EL (cell line): ENCODE measurements at places on chromosomes 2 and 18.
A peak's percentile ranks its signal among the peaks of the same experiment; 100 is the strongest.

DNA sequence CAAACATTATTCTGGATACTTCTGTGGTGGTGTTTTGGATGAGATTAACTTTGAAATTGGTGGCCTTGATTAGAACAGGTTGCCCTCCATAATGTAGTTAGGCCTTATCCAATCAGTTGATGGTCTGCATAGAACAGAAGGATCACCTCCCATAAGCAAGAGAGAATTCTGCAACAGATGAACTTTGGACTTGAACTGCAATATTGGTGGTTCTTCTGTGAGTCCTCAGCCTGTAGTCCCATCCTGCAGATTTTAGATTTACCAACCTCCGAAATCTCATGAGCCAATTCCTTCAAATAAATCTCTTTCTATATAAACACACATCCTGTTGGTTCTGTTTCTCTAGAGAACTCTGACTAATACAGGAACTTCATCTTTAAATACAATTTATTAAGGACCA lies 81.9 kb downstream of the IRS1 start:
- no peak for DNase-seq

GRCh38 chr2:157995117-157995516 lies 106.6 kb upstream of the UPP2 start:
- no peak for DNase-seq

DNA sequence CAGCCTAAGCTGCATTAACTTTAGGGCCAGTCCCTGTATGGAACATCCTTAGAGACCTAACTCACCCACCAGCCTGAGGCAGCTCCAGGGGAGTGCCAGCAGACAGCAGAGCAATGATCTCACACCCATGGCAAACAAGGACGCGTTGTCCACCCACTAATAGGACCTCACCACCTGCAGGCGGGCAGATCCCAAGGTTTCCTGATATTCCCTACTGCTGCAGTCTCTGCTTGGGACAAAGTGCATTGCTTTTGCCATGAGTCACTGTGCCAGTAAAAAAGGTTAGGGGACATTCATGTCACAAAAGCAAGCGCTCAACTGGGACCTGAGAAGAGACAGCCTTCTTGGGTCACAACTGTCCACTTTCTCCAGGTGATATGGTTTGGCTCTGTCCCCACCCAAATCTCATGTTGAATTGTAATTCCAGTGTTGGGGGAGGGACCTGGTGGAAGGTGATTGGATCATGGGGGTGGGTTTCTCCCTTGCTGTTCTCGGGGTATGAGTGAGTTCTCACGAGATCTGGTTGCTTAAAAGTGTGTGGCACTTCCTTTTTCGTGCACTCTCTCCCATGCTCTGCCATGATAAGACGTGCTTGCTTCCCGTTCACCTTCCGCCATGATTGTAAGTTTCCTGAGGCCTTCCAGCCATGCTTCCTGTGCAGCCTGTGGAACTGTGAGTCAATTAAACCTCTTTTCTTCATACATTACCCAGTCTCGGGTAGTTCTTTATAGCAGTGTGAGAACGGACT lies 160.2 kb downstream of the MIB1 start:
- no peak for DNase-seq

DNA sequence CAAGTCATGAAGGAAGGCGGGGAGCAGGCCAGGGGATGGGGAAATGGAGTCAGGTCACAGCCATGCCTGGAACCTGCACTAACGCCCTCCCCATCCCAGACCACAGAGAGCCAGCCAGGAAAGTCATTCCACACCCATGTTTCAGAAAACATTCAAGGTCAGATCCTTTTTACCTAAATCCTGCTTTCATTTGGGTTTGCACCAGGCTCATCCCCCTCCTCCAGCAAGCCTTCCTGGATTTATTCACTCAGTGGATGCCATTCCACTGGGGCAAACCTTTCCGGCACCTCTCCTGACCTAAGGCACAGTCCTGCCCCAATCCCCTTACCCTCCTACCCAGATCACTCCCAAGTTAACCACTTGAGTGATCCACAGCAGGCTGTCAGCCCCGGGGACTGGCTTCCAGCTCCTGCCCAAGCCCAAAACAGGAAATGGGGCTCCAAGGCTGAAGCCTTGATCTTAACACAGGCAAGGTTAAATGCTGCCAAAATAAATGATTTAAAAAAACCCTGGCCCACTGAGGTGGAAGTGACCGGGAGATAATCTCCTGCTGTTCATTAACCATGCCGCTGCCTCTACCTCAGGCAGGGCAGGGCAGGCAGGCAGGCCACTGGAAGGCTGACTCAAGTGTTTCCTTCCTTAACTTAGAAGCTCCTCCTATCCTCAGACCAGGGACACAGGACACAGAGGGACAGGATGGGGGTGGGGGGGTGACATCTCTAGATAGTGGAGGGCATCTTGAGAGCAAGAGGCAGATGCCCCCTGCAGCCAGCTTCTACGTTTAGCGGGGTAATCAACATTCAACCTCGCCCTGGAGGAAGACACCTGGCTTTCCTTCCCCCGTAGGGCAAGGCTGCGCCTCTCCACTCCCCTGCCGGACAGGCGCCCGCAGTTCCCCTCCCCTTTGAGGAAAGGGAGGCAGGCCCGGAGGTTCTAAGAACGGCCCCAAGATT lies 1.4 kb downstream of the RAB11FIP5 start:
- DNase-seq: peak; percentile 69

- no peak for DNase-seq
Observed at GRCh38 chr2:99821039-99821438, 321.4 kb downstream of the AFF3 start.

- DNase-seq: no peak
Observed at GRCh38 chr2:16584824-16585540, 80.7 kb downstream of the CYRIA start.

DNA sequence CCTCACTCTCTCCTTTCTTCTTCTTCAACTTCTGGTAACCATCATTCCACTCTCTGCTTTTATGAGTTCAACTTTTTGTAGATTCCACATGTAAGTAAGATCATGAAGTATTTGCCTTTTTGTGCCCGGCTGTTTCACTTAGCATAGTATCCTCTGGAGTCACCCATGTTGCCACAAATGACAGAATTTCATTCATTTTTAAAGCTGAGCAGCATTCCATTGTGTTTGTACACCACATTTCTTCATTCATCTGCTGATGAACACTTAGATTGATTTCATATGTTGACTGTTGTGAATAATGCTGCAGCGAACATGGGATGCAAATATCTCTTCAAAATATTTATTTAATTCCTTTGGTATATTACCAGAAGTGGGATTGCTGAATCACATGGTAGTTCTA lies 133.6 kb upstream of the ERBB4 start:
- peak; percentile 36 for DNase-seq

DNA sequence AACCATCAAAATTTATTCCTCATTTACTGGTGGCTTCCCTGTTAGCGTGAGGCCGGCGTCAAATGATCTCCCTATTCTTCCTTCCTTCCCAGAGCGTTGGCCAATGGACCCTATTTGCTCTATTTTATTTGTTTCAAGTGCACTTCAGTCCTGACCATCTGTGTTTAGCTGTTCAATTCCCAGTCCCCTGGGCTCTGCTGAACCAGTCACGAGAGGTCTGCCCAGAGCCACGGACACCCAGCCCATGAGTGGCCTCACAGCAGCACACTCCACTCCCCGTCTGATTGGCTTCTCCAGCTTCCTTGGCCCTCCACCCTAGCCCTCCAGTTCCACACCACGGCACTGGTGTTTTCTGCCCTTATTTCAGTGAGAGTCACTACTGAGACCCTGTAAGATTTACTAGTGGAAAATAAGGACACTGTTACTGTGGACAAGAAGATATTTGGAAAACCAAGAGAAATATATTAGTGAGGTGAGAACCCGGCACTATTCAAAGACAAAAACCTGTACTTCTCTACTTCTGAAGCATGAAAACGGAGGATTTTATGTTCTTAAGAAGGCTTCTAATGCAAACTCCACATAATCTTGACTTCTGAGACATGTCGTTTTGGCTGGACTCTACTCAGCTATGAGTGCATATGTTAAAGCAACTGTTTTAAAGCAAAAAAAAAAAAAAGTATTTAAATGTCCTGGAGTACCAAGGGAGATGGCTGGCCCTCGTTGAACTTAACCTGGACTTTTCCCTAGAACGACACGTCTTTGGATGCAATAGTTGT lies 86.6 kb downstream of the COL6A3 start:
- no peak for DNase-seq

DNA sequence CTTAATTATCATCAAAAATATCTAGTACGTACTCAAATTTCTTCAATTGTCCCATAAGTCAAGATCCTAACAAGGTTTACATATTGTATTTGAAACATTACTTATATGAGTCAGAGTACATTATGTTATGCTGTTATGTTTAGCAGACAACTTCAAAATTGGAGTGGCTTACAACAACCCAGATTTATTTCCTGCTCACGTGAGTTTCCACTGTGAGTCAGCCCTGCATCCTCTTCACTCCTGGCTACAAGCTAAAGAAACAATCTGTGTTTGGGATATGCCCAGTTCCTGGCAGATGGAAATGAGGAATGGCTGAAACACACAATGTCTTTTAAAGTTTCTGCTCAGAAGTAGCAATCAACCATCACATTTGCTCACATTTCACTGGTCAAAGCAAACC lies 31.5 kb upstream of the TANC1 start:
- peak; percentile 80 for DNase-seq

- peak; percentile 95 for DNase-seq
Observed at GRCh38 chr2:133326652-133327397, 241.4 kb downstream of the NCKAP5 start.

DNA sequence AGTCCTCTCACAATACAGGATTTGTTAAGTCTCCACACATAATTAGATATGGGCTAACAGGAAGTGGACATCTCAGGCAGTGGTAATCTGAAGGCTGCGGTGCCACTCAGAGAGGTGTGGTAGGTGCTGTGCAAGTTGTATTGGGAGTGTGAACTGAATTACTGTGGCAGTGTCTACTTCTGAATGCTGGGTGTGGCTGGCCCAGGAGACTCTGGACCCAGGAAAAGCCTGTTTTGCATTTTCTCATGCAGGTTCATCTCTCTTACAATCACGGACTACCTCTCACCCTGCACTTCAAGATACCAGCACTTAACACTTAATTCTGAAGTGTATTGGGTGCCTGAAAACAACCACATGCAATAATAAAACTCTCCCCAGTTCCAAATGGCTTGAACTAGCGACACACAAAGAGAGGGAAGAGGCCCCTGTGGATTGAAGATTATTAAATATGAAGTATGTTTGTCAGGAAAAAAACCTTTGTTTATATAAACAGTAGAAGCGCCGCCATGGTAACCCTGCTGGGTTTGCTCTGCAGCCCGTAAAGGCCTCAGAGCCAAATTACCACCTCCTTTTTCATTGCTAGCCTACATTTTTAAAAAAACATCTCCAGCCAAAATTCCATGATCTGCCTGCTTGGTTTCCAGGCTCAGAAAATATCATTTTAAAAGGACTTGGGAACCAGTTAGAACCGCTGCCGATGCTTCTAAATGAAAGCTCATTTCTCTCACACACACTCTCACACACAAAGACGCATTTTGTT lies 77.5 kb downstream of the GFPT1 start:
- no peak for DNase-seq

GRCh38 chr2:97732436-97733340 lies 19.3 kb downstream of the ZAP70 start:
- DNase-seq: no peak

DNA sequence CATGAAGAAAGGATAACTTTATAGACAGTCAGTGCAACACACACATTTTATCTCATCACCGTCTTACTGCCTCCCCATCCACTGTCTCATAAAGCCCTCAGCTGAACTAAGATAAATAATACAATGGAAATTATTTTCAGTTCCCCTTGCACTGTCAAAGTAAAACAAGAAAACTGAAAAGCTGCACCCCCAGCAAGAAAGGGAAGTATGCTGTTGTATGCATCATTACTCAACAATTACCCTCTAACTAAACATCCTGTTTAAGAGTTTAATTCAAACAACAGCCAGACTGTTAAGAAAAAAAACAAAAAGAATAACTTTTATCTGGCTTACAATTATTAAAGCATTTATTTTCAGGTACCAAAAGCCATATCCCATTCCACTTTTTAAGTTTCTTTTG lies 25.0 kb downstream of the MPPE1 start:
- no peak for DNase-seq

- DNase-seq: peak; percentile 32
Observed at GRCh38 chr18:35163014-35163539, 77.8 kb upstream of the ZNF397 start.

GRCh38 chr2:38130876-38131275 lies 54.9 kb upstream of the CYP1B1 start:
- DNase-seq: no peak

GRCh38 chr18:9431296-9431695 lies 44.0 kb upstream of the RALBP1 start:
- no peak for DNase-seq

DNA sequence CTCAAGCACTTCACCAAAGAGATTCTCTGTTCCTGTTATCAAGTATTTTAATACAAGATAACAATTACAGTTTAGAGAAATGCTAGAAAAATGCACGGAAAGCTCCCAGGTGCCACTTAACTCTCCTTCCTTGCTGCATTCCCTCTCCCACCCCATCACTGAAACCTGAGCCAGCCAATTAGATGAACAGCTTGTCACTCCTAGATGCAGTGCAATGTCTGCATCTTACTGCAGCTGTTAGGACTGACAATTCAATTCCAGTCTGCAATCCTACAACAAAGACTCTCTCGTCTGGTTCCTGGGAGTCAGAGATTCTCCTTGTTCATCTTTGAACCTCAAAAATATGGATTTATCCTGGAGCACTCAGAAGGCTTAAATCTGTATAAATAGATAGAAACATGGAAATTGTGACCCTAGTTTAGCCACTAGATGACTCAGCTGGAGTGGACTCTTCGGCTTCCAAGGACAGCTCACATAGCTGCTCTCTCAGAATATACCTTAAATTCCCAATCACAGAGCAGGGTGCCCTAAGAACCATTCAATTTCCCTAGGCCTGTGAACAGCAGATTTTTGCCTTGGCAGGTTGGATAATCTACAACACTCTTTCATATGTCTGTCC lies 311.1 kb downstream of the NRXN1 start:
- no peak for DNase-seq

DNA sequence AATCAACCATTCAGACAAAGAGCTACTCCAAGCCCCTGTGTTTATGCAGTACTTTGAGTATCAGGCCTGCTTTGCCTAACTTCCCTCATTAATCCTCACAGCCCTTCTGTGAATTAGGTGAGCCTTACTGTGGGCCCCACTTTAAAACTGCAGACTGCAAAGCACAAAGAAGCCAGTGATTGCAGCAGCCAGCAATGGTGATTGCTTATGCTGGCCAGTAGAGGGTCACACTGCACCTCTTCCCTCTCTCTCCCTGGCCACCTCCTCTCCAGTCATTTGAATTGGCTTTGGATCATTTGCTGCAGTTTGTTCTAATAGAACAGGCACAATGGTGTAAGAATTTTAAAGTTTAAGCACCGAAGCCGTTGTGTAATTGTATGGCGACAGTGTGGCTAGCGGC lies 229.9 kb downstream of the AGPS start:
- peak; percentile 39 for DNase-seq

DNA sequence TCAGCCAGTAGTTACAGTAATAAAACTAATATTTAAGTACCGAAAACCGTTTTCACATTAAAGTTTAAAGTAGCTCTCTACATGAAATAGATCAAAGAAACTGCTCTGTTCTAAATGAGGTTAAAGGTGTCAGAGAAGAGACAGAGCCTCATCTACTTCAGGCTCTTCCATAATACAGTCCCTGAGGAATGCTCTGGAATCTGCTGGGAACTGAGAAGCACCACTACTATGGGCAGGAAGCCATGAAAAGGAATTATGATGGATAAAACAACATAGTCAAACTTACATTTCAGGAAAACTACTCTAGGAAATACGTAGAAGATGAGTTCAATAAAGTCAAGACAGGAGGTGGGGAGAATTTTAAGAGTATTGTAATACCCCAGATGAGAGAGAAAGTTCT lies 60.0 kb downstream of the ROCK1 start:
- no peak for DNase-seq
